Activated CD8-positive, alpha-beta memory T cell treated with anti-CD3 and anti-CD28 coated beads for 1 hour (primary cell): ENCODE measurements at places on chromosomes 3 and 15.
A peak's percentile ranks its signal among the peaks of the same experiment; 100 is the strongest.

DNA sequence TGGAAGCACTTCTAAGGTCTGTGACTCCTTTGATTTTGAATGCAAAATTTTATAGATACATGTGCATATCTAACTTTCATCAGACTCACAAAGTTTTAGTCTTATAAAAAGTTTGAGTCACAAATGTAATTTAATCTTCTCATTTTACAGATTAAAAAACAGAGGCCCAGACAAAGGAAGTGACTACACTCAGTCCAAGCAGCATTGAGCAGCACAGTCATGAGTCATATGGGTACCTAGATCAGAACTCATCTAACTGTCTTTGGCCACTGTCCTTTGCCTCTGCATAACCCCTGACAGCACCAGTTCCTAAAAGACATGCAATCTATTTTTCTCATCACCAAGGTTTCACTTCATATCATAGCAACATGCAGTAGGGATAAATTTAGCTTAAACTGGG lies 210.7 kb upstream of the KCNH8 start:
- DNase-seq, result no peak

DNA sequence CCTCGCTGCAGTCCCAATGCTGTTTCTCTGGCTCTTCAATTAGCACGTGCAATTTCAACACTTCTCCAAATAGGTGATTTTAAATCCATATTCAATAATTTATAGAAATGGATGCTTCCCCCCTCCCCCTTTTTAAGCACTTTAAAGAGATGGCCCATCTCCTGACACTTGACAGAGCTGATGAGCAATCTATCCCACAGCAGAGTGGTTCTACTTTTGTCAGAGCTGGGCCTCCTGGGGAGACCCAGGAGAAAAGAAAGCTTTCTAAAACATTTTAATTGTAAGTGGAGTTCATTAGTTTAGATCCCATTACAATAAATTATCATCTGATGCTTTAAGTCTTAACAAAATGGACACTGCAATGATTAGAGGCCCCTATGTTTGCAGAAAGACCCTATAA lies 127.7 kb downstream of the SHQ1 start:
- DNase-seq, result no peak

GRCh38 chr3:107082527-107082926 lies 294.7 kb upstream of the CCDC54 start:
- DNase-seq, result no peak

GRCh38 chr3:19711160-19711782 lies 222.7 kb downstream of the EFHB start:
- DNase-seq, result no peak

DNA sequence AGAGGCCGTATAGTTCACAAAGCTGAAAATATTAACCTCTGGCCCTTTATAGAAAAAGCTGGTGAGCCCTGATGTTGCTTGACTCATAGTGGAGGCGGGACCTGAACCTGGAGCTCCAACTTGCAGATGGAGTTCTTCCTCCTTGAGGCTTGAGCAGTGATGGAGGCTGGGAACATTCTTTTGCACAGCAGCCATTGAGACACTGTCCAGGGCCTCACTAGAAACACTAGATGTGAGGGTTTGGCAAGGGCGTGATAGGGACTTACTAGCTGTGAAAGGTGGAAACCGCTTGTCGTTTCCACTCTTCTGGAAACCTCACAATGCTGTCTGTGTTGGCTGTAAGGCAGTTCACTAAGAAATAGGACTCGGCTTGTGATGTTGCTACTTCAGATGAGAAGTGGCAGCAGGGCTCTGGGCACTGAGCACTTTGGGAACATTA lies 12.5 kb downstream of the SMAD6 start:
- no peak for DNase-seq

GRCh38 chr3:12180631-12181030 lies 21.9 kb upstream of the TIMP4 start:
- no peak for DNase-seq

GRCh38 chr3:88809993-88810392 lies 297.4 kb upstream of the EPHA3 start:
- DNase-seq, result no peak

- no peak for DNase-seq
Measured at GRCh38 chr3:185995352-185995751, 57.5 kb upstream of the TRA2B start.

DNA sequence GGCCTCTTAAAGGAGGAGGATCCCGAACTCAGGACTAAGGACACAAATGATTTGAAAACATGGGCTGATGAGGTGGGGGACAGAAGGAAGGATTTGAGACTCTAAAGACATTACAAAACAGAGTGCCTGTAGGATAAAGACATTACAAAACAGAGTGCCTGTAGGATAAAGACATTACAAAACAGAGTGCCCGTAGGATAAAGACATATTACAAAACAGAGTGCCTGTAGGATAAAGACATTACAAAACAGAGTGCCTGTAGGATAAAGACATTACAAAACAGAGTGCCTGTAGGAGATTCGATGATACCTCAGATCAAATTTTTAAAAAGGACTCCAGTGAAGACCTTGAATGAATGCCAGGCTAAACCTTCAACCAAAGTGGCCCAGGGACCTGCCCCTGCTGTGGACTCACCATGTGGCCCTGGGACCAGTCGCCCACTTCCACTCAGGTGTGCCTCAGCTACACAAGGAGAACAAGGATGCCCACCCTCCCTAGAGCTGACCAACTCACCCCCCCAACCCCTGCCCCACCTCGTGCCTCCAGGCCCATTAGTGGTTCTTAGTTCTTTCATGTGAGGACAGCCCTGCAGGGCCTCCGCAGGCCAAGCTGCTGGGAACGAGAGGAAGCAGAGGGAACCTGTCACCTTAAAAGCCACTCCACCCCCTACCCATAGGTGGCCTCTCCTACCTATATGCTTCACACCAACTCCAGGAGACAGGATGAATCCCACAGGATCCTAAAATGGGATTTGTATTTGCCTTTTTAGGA lies 59.8 kb downstream of the SH3BP5 start:
- DNase-seq, result no peak

DNA sequence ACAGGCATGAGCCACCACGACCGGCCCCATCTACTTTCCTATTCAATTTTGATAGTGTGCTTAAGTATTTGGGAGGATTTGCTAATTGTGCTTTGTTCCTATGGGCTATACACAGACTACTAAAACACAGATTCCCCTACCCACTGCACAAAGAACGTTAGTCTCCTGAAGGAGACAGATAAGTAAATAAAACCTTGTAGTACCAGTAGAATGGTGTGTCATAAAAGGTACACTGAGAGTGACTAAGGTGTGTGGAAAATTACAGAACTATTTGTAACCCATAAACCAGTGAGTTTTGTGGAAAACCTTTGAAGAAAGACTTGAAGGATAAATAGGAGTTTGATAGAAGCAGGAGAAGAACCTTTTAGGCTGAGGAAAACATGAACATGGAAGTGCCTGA lies 158.2 kb downstream of the VPS8 start:
- no peak for DNase-seq

GRCh38 chr3:138184994-138185393 lies 2.1 kb upstream of the ARMC8 start:
- no peak for DNase-seq

GRCh38 chr15:90189781-90190467 lies 11.2 kb upstream of the SEMA4B start:
- DNase-seq, result no peak

GRCh38 chr3:32374788-32375595 lies 16.7 kb upstream of the CMTM7 start:
- DNase-seq, result peak; percentile 40

DNA sequence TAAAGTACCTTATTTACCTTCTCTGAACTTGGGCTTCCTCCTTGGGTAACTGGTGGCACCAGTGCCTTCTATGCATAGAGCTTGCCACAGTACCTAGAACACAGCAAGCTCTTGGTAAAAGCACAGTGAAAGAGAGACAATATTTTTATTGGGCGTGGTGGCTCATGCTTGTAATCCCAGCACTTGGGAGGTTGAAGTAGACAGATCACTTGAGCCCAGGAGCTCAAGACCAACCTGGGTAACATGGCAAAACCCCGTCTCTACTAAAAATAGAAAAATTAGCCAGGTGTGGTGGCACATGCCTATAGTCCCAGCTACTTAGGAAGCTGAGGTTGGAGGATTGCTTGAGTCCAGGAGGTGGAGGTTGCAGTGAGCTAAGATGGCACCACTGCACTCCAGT lies 285.1 kb downstream of the PTPRG start:
- no peak for DNase-seq

- DNase-seq, result no peak
Measured at GRCh38 chr15:22980189-22981050, at the start of gene CYFIP1. CYFIP1 (minus strand) TSS chr15:22980368; CDS start chr15:22947285, 33,083 bp downstream.

DNA sequence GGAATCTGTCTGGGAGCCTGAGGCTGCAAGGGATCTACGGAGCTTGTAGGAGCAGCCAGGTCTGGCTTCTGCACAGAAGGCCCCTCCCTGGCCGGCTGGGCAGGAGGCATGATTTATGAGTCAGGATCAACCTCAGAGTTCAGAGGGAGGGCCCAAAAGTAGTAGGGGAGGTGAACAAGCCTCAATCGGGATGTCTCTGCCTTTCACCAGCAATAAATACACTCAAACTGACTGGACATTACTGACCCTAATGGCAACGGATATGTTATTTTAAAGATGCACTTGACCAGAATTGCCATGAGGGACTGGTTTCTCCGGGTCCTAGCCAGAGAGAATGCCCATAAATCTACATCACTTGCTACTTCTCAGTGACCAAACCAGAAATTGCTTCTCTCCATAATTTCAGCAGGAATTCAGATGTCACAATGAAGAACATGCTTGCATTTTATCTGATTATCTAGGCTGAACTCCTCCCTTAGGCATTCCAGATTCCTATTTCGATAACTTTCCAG lies 109.6 kb upstream of the LMOD3 start:
- no peak for DNase-seq

DNA sequence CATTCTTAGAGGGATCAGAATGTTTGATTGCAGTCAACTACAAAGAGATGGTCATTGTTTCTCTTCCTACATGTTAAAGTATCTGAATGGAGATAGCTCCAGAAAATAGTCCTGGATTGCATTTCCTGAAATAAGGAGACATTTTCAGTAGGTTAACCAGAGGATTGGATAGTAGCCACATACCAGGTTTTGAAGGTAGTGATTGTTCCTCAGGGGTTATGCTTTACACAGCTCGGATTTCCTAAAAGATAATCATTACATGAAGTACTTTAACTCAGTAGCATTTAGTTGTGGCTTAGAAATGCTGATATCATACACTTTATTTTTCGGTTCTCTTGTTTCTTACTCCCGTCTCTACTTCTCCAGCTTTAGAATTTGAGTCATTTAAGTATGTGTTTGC lies 10.3 kb downstream of the DNAJB11 start:
- DNase-seq, result no peak

- no peak for DNase-seq
Measured at GRCh38 chr15:51853998-51854397, 24.5 kb downstream of the TMOD3 start.

DNA sequence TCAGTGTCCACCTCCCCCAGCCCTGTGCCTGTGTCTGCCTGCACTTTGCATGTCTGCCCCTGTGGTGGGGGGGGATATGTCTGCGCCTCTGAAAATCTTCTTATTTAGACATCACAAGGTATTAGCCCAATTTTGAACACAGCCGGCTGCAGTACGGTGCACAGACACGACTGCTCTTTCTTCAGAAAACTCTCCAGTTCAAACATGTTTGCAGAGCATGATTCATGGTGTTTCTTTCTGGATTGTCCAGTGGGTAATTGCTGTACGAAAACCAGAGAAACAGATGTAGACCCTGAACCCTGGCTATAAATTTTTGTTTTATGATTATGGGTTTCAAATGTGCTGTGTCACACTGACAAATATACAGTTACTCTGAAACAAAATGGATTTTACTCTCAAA lies 3.4 kb upstream of the RARB start:
- DNase-seq, result no peak

DNA sequence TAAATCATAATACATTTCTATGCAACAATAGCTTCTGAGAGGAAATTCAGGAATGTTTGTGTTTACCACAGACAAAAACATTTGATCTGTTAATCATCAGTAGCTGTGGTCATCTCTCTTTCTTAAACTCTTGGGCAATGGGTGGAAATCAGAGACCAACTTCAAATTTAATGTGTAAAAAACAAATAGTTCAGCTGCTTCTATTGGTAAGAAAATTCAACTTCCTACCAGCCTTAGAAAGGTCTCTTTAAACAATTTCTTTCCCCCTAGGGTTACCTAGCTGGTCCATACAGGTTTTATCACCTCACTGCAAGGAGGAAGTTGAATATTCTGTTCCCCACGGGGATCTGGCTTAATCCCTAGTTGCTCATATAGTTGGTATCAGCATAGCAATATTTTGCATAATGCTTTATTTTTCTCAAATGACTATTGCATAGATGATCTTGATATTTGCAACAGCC lies 20.3 kb upstream of the PPP4R2 start:
- DNase-seq, result no peak

- DNase-seq, result no peak
Measured at GRCh38 chr3:188255190-188255589, 101.2 kb downstream of the LPP start.

- no peak for DNase-seq
Measured at GRCh38 chr3:33217866-33218445, 654 bp downstream of the SUSD5 start.

DNA sequence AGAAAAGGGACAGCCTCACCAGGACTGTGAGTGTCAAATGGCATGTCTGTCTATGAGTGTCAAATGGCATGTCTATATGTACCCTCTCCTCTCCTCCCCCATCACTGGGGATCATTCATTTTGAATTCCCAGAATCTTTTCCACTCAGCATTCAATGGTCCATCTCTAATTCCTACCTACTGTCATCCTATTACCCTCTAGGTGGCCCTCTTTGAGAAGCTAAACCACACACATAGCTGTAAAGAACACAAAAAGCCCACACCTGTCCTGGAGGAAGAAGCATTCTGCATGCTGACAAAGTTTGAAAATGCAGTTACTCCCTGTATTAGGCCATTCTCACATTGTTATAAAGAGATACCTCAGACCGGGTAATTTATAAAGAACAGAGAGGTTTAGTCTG lies 46.2 kb upstream of the PYDC2 start:
- no peak for DNase-seq

- no peak for DNase-seq
Measured at GRCh38 chr3:177783767-177784166, 586.5 kb upstream of the TBL1XR1 start.

DNA sequence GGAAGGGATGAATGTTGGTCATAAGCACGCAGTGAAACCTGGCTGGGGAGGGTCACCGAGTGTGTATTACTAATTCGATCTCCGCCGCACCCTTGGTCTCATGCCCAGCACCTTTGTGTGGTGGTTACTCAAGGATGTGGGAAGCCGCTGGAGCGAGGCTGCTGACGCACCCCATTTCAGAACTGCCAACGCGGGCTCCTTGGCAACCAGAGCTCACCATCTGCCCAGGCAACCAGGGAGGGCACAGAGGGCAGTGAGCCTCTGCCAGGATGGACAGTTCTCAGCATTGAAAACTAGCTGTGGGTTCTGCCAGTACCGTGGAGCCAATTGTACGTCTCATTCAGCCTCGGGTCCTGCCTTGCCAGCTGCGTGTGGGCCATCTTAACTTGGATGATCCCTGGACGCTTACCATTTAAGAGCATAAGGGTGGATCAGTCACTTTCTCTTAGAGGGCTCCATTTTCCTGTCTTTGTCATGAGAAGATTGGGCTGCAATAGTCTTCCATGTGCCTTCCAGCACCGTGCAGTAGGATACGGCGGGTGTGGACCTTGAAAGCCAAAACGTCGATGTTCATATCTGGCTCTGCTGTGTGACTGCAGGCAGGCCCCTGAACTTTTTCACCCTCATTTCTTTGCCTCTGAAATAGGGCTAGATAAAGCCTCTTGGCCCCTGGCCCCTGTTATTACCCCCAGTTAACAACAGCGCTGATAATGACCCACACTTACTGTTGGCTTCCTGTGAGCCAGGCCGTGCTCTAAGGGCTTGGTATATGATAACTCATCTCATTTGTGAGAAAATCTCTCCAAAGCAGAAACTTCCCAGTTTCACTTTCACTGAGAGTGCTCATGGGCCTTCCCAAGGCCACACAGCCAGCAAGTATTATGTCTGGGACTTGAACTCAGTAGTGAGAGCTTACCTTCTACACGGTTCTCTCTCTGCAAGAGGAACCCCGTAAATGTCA lies 238.8 kb downstream of the OPA1 start:
- DNase-seq, result no peak
